Bone marrow (tissue), 2 donors: ENCODE measurements at places on chromosomes 12 and 14.

- DNase-seq: peak; percentile 53
Observed at GRCh38 chr12:48977290-48978281, 536 bp upstream of the WNT1 start.

GRCh38 chr12:52356031-52356761 lies 11.1 kb downstream of the KRT85 start:
- DNase-seq: no peak

GRCh38 chr12:46521145-46521544 lies 148.6 kb upstream of the SLC38A2 start:
- no peak for DNase-seq

- no peak for DNase-seq
Observed at GRCh38 chr12:132185705-132186104, 41.4 kb downstream of the NOC4L start.

- DNase-seq: no peak
Observed at GRCh38 chr12:20434996-20435395, 66.7 kb downstream of the PDE3A start.

- no peak for DNase-seq
Observed at GRCh38 chr12:57743769-57744168, 1.1 kb upstream of the TSPAN31 start.

DNA sequence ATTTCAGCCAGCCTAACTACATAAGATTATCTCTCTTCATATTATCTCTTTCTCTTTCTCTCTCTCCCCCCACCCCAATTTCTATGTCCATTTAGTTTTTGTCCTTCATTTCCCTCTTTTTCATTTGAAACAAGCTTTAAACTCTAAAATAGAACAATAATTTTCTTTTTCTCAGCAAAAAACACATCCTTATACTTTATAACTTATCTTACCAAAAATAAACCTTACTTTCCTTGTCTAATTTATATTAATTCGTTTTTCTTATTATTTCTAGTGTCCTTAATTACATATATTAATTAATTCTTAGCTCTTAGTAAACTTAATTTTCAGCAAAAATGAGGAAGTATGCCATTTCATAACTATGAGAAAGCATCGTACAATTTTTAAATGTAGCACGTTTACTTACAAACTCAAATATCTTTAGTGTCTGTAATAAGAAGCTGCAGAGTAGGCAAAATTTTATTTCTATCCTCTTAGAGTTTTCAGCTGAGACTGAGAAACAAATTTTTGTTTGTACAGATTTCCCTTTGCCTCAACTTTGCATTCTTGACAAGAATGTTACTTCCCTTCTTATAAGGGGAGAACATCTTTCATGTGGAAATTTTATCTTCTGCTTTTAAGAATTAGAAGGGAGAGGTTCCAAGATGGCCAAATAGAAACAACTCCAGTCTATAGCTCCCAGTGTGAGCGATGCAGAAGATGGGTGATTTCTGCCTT lies 65.1 kb upstream of the ST8SIA1 start:
- DNase-seq: no peak

DNA sequence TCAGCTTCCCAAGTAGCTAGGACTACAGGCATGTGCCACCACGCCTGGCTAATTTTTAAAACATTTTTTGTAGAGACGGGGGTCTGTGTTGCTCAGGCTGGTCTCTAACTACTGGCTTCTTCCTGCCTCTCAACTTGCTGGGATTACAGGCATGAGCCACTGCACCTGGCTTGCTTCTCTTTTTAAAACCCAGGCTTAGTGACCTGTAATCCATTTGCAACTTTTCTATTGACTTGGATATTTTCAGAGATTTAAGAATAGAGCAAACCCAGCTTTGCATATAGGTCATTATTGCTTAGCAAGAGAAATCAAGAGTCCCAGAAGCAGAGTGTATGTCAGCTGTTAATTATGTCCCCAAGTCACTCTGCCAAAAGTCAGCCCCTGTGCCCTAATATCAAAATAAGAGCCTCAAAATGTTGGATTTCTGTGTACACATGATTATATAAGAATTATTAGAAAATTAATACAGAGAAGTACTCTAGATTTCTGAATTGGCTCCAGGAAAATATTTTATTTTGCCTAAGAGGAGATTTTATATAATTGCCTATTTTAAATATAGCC lies 24.9 kb downstream of the TCP11L2 start:
- DNase-seq: no peak

- DNase-seq: no peak
Observed at GRCh38 chr14:80385336-80385735, 174.0 kb upstream of the DIO2 start.

GRCh38 chr14:98960617-98961013 lies 311.4 kb downstream of the BCL11B start:
- no peak for DNase-seq

- DNase-seq: no peak
Observed at GRCh38 chr14:34619471-34619870, 10.5 kb downstream of the SNX6 start.

DNA sequence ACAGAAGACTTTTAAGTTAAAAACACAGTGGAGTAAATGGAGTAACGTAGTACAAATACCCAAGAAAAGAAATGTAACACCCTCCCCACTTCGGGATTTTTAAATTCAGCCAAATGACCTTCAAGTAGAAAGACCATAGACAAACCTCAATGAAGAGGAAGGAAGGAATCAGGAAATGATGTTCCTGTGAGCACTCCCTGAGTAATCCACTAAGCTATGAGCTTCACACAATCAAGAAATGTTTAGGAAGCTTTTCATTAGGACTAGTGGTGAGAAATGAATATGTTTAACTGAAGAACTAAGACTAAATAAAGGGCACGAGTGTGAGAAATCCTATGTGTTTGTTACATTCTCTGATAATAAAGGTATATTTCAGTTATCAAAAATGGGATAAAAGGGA lies 10.1 kb downstream of the TCL1A start:
- no peak for DNase-seq

DNA sequence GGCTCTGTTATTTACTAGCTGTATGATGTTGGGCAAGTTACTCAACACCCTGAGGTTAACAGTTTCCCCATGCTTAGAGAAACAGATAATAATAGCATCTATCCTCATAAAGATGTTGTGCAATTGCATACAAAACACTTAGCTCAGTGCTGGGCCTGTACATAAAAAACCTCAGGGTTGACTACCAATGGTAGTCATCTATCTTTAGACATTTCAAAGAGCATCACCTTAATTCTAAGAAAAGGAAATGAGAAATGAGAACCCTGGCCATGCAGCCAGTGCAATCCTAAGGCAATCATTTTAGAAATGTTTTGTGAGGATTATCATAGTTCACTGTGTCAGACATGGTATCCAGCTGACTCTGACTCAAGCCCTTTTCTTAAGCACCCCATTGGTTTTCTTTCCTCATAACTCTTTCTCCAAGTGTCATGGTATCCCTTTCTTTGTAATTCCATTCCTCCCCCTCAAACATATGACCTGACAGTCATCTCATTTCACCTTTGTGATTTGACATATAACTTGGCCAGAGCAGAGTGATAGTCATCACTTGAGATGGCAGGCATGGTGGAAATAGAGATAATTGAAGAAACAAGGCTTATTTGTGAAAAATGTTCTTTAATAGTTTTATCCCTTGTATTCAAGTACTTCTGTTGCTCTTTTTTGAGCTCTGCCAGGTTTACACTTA lies 29.5 kb upstream of the OSBPL8 start:
- no peak for DNase-seq

DNA sequence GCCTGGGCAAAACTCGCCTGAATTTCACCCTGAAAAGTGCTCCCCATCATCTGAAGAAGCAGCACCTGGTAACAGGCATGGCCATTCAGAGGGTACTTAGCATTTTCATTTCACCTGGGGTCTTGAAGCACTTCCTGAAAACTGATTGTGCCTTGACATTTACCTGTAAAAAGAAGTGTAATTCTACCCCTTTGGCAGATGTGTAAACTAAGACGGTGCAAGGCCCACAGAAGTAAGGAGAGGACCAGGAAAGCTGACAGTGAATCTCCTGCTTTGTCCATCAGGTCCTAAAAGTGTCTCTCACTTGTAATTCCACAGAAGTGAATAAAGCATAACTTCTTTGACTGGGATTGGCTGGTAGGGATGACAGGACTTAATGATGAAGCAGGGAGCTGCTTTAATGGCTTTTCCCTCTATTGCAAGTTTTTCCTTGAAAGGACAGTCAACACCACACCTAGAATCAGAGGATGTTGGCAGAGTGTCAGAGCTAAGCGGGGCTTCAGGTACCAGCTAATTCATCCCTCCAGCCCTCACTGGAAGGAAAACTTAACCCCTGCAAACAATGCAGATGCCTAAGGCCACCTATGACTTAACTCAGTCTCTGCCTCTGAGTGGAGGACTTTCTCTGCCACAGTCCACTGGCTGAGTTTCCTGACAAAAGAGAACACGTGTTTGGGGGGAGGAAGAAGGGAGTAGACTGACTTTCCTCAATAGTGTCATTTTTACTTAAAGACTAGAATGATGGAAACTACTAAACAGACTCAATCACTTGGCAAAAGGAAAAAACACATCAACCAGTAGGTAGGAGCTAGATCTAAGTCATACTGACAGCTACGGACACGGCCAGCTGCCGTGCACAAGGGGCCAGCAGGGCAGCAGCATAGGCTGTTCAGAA lies 74.7 kb downstream of the NUAK1 start:
- DNase-seq: no peak

DNA sequence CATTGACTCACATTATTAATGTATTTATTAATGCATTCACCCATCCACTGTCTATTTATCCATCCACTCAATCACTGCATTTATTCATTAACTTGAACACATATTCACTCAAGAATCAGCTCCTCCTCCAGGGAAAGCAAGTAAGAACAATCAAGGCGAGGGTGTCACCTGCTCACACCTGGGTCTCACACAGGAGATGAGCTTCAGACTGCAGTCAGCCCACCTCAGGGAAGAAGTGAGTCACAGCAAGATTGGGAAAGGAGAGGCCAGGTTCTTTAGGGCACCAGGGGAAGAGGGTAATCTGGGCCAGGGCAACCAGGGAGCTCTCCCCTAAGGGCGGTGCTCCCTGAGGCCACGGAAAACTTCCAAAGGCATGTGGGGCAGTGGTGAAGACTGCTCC lies 367.3 kb downstream of the BCL11B start:
- DNase-seq: no peak

DNA sequence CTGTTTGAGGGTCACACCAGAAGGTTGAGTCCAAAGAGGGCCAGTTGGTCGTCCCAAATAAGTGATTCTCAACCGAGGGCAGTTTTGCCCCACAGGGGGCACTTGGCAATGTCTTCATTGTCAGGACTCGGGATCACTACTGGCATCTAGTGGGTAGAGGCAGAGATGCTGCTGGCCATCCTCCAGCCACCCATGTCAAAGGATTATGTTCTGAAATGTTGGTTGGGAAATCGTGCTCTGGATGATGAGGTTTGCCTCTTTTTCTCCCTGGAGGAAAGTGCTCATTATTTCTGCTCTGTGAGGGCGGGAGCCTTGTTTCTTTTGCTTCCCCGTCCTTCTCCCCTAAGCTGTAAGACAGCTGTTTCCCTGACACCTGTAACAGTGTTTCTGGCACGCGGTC lies 3.6 kb downstream of the ZNF839 start:
- peak; percentile 65 for DNase-seq

GRCh38 chr12:19192710-19193109 lies 63.2 kb downstream of the PLEKHA5 start:
- no peak for DNase-seq

DNA sequence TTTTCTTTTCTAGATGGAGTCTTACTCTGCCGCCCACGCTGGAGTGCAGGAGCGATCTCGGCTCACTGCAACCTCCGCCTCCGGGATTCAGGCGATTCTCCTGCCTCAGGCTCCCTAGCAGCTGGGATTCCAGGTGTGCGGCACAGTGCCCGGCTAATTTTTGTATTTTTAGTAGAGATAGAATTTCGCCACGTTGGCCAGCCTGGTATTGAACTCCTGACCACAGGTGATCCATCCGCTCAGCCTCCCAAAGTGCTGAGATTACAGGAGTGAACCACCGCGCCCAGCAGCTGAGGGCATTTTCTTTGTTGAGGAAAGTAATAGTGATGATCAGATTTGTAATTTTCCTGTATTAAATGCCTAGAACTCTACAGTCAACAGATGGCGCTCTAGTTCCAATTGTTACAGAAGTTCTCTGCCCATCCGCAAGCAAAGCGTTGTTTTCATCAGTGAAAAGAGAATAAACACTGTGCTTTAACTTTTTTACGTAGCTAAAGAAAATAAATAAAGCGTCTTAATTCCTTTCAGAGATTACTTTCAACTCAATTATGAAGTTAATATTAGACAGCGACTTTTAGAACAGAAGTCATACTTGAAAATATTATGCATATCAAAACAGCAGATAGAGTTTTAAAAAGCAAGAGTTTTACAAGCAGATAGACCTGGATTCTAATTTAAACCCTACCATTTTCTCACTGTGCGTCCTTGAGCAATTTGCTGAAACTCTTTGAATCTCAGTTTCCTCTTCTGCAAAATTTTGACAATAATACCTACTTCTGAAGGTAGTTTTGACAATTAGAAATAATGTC lies 335.1 kb downstream of the DUSP6 start:
- DNase-seq: peak; percentile 80

- DNase-seq: no peak
Observed at GRCh38 chr14:73591690-73592449, at the start of gene ACOT4. ACOT4 (plus strand) TSS chr14:73591873; CDS start chr14:73591960, 87 bp downstream.

GRCh38 chr12:91556909-91557308 lies 374.3 kb upstream of the DCN start:
- DNase-seq: no peak

DNA sequence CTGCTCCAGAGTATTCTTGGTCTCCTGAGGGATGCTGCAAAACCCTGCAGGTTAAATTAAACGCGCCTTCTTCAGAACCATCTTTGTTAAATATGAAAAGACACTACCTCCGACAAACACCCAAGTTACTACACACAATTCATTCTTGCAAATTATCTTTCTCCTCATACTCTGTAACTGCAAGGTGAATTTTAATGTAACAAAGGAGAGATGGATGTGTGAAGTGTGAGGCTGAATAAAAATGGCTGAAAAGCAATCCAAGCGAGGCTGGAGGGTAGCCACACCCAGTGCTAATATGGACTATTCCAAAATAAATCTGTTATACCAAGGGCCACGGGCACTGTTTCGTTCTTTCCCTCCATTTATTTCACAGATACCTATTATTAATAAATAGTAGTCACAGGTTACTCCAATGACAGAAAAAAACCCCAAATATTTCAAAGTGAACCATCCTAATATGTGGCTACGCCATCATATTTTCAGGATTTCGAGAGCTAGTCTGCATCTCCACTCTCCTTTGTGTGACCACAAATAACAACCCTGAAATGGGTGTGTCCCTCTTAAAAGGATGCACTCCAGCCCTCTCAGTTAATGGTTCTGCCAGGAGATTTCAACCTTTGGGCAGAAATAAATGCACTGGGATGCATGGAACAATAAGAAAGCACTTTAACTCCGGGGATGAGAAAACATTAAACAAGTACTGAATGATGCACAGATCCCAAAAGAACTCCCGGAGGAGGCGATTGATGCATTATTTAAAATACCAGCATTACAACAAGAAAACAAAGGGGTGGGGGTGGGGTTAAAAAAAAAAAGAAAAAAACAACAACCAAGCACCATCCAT lies 53.1 kb upstream of the CCDC175 start:
- no peak for DNase-seq

DNA sequence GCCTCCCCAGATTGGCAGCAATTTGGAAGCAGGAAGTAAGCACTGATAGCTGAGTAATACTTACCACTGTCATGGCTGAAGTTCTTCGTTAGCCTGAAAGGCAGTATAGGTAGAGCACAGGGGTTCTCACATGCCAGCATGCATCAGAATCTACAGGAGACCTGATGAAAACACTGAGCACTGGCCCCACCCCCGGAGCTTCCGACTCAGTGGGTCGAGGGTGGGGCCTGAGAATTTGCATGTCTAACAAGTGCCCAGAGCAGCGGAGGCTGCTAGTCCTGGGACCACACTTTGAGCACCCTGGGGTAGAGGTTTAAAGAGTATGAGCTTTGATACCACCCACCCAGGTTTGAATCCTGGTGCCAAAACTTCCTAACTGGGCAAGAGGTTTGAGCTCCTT lies 89.6 kb downstream of the FBXW8 start:
- DNase-seq: no peak
